ENCODE measurements at places on chromosomes 1 and 21.

DNA sequence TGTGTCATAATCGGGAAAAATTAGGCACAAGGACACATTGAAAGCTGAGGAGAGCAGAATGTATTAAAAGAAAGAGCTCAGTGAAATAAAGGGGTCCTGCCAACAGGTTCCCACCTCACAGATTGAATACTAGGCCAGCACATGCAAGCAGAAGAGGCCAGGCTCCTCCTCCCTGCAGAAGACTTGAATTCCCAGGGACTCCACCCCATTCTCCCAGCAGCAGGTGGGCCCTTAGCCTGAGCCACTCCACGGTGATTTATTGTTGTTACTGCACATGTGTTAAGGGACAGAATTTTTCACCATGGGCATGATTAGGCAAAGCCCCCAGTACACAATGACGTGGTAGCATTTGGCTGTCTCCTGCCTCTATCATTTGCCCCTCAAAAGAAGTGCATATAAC, 1844.7 kb downstream of the NCAM2 start:
- no peak for DNase-seq

- no peak for DNase-seq
These were observed 24.8 kb downstream of the PHTF1 start for GRCh38 chr1:113734357-113735055.

DNA sequence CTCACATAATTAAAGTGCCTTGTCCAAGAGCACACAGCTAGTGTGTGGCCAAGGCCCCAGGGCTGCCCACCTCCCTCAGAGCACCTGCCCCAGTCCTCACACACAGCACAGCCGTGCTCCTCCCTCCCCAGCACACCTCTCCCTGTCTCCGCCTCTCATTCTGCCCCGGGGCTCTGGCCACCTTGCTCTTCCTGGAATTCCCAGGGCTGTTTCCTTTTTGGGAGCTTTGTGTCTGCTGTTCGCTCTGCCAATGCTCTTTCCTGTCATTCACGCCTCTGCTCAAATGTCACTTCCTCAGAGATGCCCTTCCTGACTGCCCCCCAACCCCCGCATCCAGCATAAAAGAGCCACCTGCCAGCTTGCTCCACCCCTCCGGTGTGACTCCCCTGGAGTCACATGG, 13.3 kb downstream of the SLC6A17 start:
- DNase-seq, result no peak

DNA sequence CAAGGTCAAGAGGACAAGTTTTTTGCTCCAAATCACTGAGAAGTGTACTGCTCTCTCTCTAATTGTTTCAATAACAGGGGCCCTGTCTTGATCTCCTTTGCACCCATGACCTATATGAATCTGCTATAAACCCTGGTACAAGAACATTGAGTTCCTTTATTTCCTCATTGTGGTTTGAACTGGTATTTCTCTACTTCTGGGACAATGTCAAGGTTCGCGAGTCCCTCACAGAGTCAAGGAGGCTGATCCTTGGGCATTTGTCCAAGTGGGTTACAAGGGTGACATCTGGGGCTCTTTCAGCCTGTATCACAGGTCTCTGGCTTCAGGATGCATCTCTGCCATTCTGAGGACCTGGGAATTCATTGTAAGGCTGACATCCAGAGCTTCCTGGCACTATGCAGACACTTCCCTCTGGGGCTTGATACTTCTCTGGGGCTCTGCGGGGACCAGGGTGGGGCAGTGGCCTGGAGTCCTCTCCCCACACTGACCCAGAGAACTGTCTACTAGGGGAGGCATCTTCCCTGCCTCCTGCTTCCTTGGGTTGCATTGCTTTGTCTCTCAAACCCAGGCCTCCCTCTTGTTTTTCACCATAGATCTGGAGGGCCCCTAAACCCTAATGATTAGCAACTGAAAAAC, 22.5 kb upstream of the ZNF648 start:
- no peak for DNase-seq

DNA sequence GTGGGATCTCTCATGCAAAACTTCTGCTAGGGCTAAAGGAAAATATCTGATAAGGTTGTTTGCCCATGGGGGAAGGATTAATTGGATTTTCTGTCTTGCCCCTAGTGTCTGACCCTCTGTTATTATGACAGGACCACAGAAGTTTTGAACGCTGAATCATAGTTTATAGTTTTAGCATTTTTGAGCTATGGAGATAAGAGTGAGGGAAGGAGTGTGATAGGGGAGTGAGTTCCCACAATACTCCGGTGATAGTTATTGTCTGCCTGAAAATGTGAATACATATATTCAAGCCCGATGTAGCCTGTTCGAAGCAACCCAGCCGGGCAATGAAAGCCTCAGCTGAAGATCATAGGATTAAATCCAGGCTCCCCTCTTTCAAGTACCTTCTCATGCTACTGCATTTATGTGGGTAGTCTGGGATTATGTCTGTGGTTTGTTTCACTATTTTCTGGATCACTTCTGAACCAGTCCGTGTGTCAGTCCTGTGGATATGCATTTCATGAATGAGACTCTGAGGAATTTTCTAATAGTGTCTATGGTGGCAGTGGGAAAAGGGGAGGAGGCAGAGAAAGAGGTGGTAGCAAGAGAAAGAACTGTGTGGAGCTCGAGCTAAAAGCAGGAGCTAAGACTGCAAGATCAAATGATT, 258.7 kb downstream of the DISC1 start:
- DNase-seq, result peak; percentile 69

GRCh38 chr1:211830055-211830327, 572 bp downstream of the LPGAT1 start:
- no peak for DNase-seq

- DNase-seq, result no peak
These were observed 52.5 kb downstream of the ZNF697 start for GRCh38 chr1:119595606-119596005.

- DNase-seq, result no peak
These were observed 51.2 kb downstream of the PLXNA2 start for GRCh38 chr1:208192995-208193394.

- DNase-seq, result no peak
These were observed 3.6 kb upstream of the NPPA start for GRCh38 chr1:11851180-11851579.

GRCh38 chr1:191240925-191241324, 763.3 kb upstream of the BRINP3 start:
- DNase-seq, result no peak

- DNase-seq, result no peak
These were observed 237.4 kb downstream of the LMX1A start for GRCh38 chr1:165119086-165119485.

- no peak for DNase-seq
These were observed 20.5 kb upstream of the PRDM15 start for GRCh38 chr21:41899426-41900202.

- DNase-seq, result no peak
These were observed 19.3 kb upstream of the POFUT2 start for GRCh38 chr21:45306832-45307571.

- peak; percentile 43 for DNase-seq
These were observed 24.9 kb downstream of the ZC3H11B start for GRCh38 chr1:219587801-219588561.

DNA sequence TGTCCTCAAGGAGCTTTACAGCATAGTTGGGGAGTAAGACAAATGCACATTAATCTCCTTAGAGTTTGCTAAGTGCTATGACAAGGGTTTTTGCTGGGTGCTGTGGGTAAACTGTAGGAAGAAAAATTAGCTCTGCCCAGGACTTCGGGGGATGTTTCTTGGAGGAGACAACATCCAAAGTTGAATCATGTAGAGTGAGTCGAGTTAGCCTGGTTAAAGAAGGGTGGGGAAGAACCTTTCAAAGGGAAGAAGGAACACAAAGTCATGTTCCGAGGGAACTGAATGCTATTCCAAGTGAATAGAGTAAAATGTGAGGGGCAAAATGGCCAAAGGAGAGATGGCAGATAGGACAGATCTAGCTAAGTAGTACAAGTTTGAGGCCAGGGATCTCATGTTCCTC, 17.1 kb downstream of the SPRTN start:
- DNase-seq, result no peak

- DNase-seq, result peak; percentile 49
These were observed 28.5 kb downstream of the WNT4 start for GRCh38 chr1:22114083-22115012.

DNA sequence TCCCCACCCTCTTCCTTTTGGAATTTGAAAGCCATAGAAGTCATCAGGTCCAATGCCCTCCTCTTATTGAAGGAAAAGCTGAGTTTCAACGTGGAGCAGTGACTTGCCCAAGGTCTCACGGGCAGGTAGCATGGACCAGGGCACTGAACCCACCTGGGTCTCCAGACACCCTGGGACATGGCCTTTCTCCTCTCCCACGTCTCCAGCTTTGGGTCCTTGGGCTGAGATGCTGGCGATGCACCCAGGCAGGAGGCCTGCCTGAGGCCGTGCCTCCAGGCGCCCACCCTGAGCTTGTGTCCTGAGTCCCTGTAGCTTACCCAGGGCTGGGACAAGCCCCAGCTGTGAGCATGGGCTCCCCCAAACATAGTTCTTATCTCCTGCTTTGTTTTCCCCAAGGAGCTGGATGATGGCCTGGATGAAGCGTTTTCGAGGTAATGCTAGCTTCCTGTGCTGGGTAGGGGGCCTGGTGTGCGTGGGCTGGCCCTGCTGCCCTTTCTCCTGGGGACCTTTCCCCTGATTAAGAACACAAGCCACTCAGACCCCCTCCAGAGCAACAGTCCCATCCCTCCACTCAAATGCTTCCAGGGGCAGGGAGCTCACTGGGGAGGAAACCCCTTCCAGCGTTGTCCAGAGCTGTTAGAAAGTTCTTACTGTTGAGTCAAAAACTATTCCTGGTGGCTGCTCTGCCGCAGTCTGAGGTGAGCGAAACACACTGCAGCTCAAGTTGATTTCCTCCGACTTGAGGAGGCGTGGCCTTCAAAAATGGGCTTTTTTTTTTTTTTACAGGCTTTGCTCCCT, 21.6 kb downstream of the LDLRAP1 start:
- DNase-seq, result no peak

- no peak for DNase-seq
These were observed 2.0 kb downstream of the MAPKAPK2 start for GRCh38 chr1:206686478-206687249.

- DNase-seq, result no peak
These were observed 26.1 kb upstream of the SDC3 start for GRCh38 chr1:30934613-30935012.

- no peak for DNase-seq
These were observed 3.0 kb downstream of the NHLH2 start for GRCh38 chr1:115837740-115838421.

DNA sequence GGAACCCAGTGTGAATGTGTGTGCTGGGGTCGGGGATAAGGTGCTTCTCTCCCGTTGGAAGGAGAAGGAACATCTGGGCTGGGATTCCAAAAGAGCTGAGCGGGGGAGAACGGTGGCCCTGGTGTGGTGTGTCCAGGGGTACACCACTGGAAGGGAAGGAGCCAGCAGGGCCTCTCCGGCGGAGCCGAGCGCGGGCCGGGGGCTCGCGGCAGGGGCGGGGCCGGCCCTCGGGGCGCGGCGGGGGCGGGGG, 231 bp upstream of the RPS6KA1 start:
- DNase-seq, result no peak

DNA sequence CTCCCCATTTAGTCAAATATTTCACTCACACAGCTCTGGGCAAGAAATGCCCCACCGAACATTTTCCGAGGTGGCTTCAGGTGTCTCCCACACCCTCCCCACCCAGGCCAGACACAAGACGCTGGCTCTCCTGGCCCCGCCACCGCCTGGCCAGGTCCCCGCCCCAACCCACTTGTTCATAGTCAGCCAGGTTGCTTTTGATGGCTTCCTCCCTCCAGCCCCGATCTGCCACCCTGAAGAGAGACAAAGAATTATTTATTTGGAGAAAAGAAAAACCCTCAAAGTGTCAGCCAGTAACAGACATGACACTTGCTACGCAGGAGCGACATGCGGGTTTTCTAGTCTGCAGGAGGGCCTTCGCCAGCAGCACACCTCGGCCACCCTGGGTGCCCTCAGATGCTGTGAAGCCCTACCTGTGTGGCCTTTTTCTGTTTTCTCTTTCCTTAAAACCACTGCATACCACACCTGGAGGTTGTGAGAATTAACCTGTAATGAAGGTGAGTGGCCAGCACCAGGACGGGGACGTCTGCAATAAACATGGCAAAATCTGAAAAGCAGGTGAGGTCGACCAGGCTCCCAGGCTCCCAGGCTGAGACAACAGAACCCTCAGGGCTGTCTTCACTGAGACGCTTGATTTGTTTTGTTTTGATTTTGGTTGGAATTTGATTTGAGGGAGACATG, 27.2 kb downstream of the SSBP3 start:
- DNase-seq, result no peak

GRCh38 chr1:222087221-222087920, 345.5 kb upstream of the DUSP10 start:
- DNase-seq, result no peak

DNA sequence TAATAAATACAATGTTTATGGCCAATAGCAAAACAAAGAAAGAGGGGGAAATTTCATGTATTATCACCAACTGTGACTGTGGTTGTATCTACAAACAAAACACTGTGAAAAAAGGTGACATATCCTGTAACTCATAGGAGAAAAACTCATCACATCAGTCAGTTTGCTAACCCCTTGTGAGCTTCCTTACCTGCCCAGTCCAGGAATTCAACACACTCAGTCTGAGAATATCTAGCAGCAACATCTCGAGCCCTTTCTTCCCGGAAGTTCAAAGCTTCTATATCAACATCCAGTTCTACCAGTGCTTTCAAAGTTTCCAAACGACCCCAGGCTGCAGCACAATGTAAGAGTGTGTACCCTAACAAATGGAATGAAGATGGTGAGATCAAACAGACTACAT, 11.5 kb downstream of the TEX50 start:
- no peak for DNase-seq

GRCh38 chr1:66833112-66833511, 32.0 kb upstream of the INSL5 start:
- no peak for DNase-seq

GRCh38 chr1:69499203-69499803, 68.4 kb upstream of the LRRC7 start:
- DNase-seq, result no peak

GRCh38 chr1:96772972-96773371, 51.4 kb downstream of the PTBP2 start:
- no peak for DNase-seq

- DNase-seq, result no peak
These were observed 3.2 kb upstream of the FAAP20 start for GRCh38 chr1:2197707-2198165.

DNA sequence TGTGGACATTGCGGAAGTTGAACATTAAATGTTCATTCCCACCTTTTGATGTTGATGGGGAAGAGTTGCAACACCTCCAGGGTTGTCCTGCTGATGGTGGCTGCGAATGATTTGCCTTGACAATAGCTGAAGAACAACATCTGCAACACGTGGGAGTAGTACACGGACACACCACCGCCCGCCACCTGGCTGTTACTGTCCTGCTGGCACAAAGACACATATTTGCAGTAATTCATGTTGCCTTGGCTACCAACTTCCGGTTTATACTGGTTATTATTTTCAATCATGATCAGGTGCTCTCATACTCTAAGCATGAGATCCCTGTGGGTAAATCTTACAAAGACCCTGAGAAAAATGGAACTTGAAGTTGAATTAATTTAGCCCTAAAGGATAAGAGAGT, 55.2 kb downstream of the UBR4 start:
- no peak for DNase-seq

Measured in non-pigmented ciliary epithelial cell (primary cell).